ENCODE measurements at places on chromosomes 5 and 9.

- no peak for DNase-seq
These were observed 333.6 kb downstream of the PIK3R1 start for GRCh38 chr5:68548959-68549676.

GRCh38 chr9:35110327-35110761 lies 5.3 kb downstream of the ATOSB start:
- no peak for DNase-seq

- DNase-seq: no peak
These were observed 406.3 kb upstream of the ADAMTSL1 start for GRCh38 chr9:18067548-18068120.

GRCh38 chr5:58773744-58774441 lies 191.0 kb downstream of the RAB3C start:
- no peak for DNase-seq

DNA sequence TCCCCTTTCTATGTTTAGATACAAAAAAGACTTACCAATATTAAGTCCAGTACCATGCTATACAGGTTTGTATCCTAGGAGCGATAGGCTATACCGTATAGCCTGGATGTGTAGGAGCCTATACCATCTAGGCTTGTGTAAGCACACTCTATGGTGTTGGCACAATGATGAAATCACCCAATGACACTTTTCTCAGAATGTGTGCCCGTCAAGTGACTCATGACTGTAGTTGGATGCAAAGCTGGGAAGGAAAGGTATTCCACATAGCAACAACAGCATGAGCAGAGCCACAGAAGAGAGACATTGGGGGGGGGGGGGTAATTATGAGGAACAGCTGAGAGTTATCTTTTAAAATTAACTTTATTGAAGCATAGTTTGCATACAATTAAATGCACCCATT lies 63.2 kb downstream of the TTLL11 start:
- no peak for DNase-seq

GRCh38 chr9:129136446-129137035 lies 25.3 kb downstream of the PTPA start:
- no peak for DNase-seq

GRCh38 chr9:6907772-6908381 lies 150.1 kb downstream of the KDM4C start:
- no peak for DNase-seq

DNA sequence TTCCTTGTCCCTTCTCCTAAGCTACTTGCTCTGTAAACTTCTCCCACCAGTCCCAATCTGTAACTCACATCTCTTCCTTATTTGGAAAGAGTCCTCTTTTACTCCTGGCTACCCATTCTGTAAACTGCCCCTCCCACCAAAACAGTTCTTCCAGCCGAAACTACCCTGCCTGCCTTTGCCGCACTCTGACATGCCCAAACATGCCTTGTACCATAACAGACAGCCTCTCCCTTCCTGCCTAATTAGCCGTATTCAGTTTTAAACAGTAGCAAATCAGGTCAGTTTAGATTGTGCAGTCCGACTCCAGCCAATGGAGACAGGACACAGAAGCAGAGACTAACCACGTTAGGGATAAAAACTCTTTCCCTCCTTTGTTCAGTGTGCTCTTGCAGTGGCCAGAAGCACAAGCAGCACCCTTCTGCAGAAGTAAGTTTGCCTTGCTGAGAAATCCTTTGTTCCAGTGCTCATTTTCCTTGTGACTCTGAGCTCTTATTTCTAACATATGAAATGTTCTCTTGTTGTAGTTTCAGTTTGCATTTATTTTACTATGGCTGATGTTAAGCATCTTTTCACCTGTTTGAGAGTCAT lies 5.4 kb upstream of the GLT6D1 start:
- DNase-seq: no peak

- DNase-seq: no peak
These were observed 27.1 kb upstream of the PTGER4 start for GRCh38 chr5:40652441-40653220.

- DNase-seq: no peak
These were observed 616.7 kb upstream of the DAB2 start for GRCh38 chr5:40041452-40041851.

DNA sequence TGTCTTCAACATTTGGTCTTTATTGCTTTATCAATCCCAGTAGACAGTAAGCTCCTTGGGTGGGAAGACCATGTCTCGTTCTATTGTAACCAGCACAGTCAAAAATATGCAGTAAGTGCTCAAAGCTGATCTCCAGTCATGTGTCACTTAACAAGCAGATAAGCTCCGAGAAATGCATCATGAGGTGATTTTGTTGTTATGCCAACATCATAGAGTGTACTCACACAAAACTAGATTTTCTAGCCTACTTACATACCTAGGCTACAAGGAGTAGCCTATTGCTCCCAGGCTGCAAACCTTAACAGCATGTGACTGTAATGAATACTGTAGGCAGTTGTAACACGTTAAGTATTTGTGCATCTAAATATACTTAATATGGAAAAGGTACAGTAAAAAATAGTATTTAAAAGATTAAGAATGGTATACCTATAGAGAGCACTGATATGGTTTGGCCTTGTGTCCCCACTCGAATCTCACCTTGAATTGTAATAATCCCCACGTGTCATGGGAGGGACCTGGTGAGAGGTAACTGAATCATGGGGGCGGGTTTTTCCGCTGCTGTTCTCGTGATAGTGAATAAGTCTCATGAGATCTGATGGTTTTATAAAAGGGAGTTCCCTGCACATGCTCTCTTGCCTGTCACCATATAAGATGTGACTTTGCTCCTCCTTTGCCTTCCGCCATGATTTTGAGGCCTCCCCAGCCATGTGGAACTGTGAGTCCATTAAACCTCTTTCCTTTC lies 39.8 kb upstream of the PCSK5 start:
- DNase-seq: no peak

GRCh38 chr9:124812441-124812876 lies 35.5 kb downstream of the OLFML2A start:
- no peak for DNase-seq

- DNase-seq: no peak
These were observed 2.6 kb upstream of the BOD1 start for GRCh38 chr5:173618927-173619519.

- no peak for DNase-seq
These were observed 172.7 kb downstream of the TRIM32 start for GRCh38 chr9:116859763-116860162.

GRCh38 chr5:75611311-75612225 lies at the start of gene ANKDD1B:
Gene ANKDD1B, plus strand, starts transcription at chr5:75611453. Its CDS starts 182 bp downstream, at chr5:75611635.
- DNase-seq: no peak

GRCh38 chr5:78574731-78575161 lies 73.8 kb downstream of the LHFPL2 start:
- no peak for DNase-seq

- DNase-seq: no peak
These were observed 2.8 kb upstream of the ADAMTS12 start for GRCh38 chr5:33894566-33894965.

DNA sequence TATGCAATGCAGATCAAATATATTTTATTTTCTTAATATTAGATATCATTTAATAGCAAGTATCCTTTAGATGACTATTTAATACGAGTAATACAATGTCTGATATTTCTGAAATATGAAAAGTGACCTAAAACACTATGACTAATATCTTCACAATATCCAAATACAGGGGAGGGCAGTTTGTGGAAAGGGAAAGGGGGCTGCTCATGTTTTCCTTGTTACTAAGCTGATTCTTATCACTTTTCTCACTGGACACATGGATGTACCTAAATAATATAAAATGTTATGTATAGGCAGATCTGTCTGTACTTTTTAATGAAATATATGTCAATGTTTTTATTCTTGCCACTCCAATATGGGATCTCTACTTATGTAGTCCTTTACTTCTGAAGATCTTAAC lies 1879.1 kb upstream of the ACO1 start:
- DNase-seq: no peak

GRCh38 chr9:93108291-93109041 lies 12.4 kb downstream of the CARD19 start:
- DNase-seq: no peak

DNA sequence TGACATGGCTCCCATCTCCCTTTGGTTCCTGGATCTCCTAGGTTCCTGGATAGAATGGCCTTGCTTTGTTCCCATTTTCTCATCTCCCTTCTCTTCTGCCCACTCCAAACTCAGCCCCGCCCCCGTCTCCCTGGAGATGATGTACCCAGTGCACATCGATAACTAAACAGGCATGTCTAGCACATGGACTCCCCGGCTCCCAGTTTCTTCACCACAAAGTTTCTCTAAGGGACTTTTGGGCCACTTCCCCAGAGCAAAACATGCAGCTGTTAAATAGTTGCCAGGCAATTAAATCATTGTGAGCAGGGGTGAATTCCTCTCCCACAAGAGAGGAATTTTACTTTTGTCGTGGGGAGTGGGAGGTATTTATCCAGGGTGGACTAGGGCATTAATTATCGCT lies 259.0 kb downstream of the GADD45G start:
- no peak for DNase-seq

DNA sequence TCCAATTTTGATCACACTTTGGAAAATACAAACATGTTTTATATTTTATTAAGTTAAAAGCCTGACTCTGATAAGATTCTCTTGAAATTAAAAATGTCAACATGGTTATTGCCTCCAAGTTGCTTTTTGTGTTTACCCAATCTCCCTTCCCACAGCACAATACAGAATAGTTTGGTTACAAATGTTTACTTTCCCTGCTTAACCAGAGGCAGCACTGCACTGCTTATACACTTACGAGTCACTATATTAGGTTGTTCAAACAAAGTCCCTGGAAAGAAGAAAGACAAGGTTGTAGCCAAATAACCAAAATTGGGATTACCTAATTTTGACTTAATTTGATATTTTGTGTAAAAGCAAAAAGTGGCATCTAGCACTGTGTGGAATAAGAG lies 25.9 kb downstream of the SRFBP1 start:
- no peak for DNase-seq

DNA sequence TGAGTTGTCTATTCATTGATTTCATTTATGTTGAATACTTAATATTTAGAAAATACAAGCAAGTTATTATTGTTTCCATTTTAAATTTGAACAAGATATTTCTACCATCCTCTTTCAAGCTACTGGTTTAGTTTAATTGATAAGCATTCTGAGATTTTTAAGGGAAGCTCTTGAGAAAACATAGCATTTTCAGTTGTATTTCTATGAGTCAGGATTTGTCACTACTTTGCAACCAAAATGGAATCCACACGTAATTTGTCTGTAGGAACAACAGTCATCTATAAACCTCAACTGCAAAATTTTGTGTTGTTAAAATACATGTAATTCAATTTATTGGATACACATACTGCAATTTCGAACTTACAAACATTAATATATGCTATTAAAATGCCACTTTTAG lies 74.0 kb downstream of the PRR16 start:
- no peak for DNase-seq

DNA sequence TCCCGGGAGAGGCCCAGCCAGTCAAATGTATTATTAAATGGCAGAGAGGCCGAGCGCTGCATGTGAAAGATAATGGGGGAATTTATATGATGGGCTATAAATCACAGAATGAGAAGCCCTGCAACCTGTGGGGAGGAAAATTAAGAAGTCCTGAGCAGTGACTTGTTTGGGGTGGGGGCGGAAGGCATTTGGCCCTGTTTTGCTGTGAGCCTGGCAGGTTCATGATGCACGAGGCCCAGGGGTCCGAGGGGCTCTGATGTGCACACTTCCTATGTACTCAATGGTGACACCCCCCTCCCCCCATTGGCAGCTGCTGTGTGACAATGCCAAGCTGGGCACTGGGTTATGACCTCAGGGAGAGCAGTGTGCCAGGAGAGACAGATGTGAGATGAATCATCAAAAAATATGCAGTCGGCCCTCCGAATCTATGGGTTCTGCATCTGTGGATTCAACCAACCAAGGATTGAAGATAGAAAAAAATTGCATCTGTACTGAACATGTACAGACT lies 13.7 kb upstream of the DAB2IP start:
- no peak for DNase-seq

DNA sequence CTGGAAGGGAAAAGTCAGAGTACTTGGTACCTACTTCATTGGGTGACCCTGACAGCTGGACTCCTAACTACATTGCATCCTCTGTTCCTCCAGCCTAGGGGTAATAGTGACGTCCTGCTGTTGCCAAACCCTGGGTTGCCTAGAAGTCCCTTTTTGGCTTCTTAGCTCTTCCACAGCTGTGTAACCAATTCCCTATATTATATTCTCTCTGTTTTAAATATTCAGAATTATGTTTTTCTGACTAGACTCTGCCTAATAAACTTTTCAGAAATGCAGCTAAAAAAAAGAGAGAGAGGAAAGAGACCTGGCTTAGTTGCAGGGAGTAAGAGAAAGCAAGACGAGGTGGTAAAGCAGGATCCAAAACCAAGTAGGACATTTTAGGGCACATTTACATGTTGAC lies 28.4 kb downstream of the MCTP1 start:
- no peak for DNase-seq

- DNase-seq: no peak
These were observed 71.3 kb downstream of the PPARGC1B start for GRCh38 chr5:149801307-149801990.

DNA sequence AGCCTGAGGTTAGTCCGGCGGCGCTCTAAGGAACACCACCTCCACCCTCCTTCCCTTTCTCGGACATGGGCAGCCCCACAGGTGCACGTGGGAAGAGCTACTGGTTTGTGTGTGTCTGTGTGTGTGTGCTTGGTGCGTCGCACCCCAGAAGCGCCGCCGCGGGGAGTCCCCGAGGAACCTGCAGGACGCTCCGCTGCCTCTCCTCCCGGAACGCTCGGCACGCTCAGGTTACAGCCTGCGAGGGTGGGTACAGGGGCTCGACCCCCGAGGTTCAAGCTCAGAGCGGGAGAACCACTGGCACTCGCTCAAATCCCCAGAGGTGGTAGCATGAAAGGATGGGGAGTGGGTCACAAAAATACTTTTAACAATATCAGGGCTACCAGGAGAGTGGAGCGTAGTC lies 2.0 kb downstream of the ASTN2 start:
- DNase-seq: no peak

GRCh38 chr5:110054240-110054639 lies 364.5 kb downstream of the MAN2A1 start:
- peak; percentile 46 for DNase-seq

GRCh38 chr9:98491231-98491651 lies 217.5 kb downstream of the GABBR2 start:
- DNase-seq: no peak

GRCh38 chr5:150624334-150625163 lies 15.9 kb upstream of the SYNPO start:
- peak; percentile 12 for DNase-seq

GRCh38 chr5:151051931-151052608 lies 28.8 kb downstream of the TNIP1 start:
- no peak for DNase-seq

GRCh38 chr5:40160435-40160834 lies 519.3 kb upstream of the PTGER4 start:
- no peak for DNase-seq

All from activated CD4-positive, alpha-beta T cell treated with anti-CD3 and anti-CD28 coated beads for 1 hour (primary cell).